ENCODE measurements at places on chromosomes 16 and 17.

DNA sequence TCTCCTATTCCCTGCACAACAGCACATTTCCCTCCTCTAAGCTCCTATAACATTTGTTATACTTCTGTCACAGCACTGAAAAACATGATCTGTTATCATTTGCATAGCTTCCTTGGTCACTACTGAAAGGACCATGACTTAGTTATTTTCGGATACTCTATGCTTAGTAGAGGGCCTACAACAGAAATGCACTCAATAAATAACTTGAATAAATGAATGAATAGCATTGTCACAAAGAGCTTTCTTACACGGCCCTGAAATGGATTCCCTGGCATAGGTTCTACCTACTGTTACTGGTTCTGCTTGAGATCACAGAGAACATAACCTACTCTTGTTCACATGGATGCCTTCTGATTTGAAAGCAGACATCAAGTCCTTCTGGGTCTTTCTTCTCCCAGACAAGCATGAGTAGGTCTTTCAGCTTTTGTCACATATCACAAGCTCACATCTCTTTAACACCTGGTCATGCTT is 41.6 kb downstream of the MYO1D start:
- no peak for DNase-seq

- DNase-seq: no peak
These were observed 51.4 kb upstream of the WSCD1 start for GRCh38 chr17:6018788-6019187.

DNA sequence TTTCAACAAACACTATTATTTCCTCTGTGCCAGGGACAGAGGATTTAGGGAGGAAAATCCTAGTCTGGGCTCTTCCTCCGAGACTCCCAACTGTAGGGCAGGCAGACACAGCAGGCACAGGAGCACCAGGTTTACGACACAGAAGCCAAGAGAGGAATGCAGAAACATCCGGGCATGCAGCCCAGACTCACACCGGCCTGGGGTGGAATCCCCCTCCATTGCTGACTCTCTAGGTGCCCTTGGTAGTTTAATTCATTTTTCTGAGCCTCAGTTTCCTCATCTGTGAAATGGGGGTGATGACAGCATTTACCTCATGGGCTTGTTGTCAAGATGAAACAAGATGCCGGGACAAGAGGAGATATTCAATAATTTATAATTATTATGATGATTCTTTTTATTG is 14.9 kb downstream of the CA4 start:
- no peak for DNase-seq

- DNase-seq: no peak
These were observed 1.0 kb downstream of the MED1 start for GRCh38 chr17:39450051-39450450.

DNA sequence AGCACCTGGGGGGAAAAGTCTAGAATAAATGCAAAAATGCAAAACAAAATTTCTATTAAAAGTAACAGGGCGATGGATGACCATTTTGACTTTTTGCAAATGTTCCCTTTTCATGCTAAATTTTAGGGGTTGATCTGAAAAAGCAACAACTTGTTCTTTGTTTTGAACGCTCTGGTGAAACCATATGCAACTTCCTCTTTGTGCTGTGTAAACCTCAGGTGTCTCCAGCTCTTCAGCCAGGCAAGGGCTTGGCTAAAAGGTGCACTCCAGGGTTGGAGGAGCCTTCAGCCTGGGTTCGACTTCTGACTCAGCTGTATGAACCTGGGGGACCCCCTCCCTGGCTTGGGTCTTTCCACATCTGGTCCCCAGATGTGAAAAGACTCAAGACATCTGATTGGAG is 9.5 kb downstream of the IRF8 start:
- no peak for DNase-seq

DNA sequence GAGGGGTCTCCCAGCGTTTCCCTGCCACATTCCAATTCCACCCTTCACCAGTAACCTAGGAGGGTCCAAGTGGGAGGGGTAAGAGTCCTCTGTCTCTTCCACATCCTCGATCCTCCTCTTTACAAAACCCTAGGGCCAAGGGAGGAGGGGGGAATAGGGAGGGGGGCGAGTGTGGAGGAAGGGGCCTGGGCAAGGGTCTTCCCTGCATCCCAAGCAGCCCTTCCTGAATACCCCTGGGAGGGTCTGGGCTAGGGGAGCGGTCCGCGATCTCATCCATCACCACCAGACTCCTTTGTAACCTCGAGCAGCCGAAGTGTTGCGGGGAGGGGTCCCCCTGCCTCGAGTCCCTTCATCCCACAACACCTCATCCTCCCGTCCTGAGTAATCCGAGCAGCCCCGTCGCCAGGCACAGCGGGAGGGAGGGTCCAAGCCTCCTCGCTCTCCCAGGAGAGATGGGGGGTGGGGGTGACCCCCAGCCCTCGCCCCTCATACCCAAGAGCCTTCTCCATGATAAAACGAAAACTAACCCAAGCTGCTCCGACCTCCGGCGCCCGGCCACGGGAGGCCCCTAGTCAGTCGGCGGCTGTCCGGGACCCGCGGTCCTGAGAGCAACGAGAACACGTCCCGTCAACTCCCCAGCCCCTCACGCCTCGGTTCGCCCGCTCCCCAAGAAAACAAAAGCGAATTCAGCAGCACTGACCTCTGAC is 502 bp downstream of the SMPD3 start:
- DNase-seq: no peak

- no peak for DNase-seq
These were observed 44.3 kb downstream of the GSG1L start for GRCh38 chr16:28019218-28019617.

GRCh38 chr17:32569171-32570080 is 82.6 kb downstream of the CDK5R1 start:
- DNase-seq: no peak

DNA sequence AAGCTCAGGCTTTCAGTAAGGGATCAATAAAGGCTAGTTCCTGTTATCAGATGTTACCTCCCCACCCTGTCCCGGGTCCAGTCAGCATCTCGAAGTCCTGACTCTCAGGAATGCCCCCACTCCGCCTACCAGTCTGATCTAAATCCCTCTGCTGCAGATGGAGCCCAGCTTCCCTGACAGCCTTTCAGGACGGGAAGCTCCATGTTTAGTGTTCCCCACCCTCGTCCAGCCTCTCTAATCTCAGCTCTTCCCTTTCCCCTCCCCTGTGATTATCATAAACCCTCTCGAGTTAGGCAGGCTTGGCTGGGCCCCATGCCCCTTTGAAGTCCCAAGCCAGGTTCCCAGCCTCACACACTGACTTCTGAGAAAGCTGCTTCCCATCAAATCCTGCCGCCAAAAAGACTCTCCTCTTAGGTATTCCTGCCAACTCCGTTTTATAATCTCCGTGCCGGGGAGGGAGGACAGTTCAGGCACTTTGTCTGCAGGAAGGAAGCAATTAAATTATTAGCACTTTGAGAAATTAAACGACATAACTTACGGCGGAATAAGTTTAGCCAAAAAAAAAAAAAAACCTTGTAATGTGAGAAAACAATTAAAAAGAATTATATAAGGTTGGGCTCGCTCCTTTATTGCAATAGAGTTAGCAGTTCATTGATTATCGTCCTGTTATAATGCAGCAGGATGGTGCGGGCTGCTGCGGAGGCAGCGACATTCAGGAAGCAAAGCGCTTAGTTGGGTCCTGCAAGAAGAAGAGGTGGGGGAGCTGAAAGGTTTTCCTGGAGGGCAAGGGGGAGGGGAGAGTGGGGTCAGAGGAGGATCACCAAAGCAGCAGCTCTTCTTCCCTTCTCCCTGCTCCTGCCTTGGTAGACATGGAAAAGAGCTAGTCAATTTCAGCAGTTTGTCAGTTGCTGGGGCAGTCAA is 16.8 kb upstream of the ETV4 start:
- no peak for DNase-seq

- peak; percentile 86 for DNase-seq
These were observed 14.5 kb upstream of the VWA3A start for GRCh38 chr16:22077700-22078313.

GRCh38 chr16:16992975-16993765 is 477.6 kb downstream of the XYLT1 start:
- no peak for DNase-seq

- no peak for DNase-seq
These were observed 18.9 kb downstream of the CDR2 start for GRCh38 chr16:22355487-22355908.

- no peak for DNase-seq
These were observed 28.6 kb upstream of the SSTR5 start for GRCh38 chr16:1043881-1044451.

- peak; percentile 39 for DNase-seq
These were observed 3.5 kb downstream of the CD300LB start for GRCh38 chr17:74527756-74528155.

- no peak for DNase-seq
These were observed 1.8 kb upstream of the CES4A start for GRCh38 chr16:66986559-66986958.

- no peak for DNase-seq
These were observed 72.6 kb upstream of the METRNL start for GRCh38 chr17:83006515-83007455.

- no peak for DNase-seq
These were observed 2.8 kb downstream of the KRT10 start for GRCh38 chr17:40819528-40820125.

GRCh38 chr16:10150906-10151305 is 31.3 kb downstream of the GRIN2A start:
- DNase-seq: no peak

DNA sequence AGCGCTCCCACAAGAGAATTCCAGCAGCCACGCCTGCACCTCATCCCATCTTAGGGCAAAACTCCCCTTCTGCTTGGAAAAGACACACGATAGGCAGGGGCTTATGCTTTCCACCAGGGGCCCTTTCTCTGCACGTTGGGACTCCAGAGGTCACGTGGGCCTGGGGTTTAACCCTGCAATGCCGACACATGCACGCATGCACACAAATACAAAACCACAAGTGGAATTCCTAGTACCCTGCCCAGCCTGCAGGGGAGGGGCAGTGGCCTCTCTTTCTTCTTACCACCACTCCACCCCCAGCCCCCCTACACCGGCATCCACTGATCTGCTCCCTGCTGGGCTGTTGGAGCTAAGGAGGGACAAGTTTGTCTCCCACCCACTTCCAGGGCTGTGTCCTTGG is 16.8 kb upstream of the CCDC182 start:
- DNase-seq: no peak

DNA sequence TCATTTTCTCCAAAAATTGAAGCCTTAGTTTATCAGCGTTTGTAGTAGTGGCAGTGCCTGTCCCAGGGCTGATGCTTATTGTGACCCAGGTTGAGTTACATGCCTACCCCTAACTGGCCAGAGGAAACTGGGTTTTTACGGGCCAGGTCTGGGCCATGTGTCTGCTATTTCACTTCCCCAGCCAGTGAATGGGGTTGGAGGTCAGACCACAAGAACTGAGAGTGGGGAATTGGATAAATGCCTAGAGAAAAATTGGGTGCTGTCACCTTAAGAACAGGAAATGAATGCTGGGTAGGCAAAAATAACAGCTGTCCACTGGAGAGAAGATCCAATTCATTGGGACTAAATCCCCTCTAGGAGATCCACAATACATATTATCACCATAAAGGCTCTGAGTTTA is 5.2 kb downstream of the ADPRM start:
- DNase-seq: no peak

GRCh38 chr16:19382887-19383816 is 34.5 kb upstream of the TMC5 start:
- no peak for DNase-seq

GRCh38 chr16:86306811-86307513 is 203.4 kb upstream of the FOXF1 start:
- no peak for DNase-seq

DNA sequence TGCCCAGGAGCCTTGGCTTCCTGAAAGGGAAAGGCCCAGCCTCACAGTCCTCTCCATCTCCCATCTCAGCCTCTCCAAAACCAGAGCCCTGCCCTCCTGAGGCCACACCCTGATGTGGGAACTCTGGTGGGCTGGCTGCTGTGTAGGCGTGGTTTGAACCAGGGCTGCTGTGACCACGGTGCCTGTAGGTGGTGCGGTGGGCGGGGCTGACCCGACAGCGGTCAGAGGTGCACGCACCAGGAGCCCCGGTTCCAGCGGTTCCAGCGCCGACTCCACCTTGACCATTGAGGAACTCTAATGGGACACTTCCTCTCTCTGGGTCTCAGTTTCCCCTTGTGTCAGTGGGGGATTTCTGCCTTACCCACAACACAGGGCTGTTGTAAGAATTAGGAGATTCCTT is 2.4 kb downstream of the RAP1GAP2 start:
- DNase-seq: no peak

DNA sequence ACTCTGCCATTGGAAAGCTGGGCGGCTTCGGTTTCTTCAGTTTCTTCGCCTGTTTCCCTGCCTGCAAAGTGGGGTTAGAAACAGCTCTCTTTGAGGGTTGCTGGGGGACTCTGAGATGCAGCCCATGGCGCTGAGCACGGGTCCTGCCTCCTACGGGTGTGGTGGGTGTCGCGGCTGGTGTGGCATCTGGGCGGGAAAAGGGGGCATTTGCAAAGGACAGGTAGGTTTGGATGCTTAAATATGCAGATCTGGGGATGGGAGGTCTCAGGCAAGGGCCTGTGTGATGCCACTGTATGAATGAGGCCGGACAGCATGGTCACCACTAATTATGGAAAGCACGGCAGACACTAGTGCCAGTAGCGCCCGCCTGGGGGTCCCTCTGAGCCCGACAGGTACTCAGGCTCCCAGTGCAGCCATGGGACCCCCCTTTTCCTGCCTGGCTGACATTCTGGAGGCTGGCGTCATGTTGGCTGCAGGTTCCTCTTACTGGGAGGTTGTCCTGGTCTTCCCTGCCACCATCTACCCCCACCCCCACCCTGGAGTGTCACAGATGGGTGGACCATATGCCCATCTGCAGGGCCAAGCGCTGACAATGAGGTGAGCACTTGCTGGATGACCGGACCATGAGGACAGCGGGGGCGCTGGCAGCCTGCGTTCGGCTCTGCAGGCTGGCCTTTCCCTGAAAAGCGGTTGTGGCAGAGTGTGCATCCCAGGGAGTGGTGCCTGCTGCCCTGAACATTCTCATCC is 237.7 kb downstream of the SEC14L1 start:
- no peak for DNase-seq

DNA sequence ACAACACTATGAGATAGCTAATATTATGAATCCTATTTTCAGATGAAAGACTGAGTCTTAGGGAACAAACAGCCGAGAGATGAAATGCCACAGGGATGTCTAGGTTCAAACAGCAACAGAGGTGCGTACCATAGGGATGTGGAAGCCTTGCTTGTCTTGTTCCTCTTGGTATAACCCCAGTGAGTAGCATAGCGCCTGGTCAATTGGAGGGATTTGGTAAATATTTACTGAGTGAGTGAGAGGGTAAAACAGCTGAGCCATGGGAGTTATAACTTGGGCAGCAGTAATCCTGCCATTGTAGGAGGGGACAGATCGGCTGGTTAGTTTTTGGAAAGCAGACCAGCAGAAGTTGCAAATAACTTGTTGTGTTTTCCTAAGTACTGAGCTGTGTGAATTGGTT is 80.2 kb downstream of the WWOX start:
- no peak for DNase-seq

DNA sequence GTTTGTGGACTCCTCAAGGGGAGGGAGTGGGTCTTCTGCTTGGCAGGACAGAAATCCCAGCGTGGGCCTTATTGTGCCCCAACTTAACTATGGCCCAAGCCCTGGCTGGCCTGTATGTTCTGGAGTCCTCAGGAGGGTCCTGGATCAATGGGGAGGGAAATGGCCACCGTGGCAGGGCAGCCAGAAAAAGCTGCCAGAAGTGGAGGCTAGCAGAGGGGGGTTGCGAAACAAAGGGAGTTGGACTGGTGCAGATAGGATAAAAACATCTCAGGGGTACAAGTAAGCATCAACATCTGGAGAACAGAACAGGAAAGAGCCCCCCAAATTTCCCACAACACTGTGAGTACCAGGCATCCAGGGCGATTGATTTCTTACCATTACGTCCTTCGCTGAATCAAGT is 3.7 kb upstream of the CACNG1 start:
- no peak for DNase-seq
